ENCODE measurements at places on chromosomes 1 and 21.

GRCh38 chr1:214446772-214447556 lies 104.4 kb downstream of the PTPN14 start:
- DNase-seq = no peak

GRCh38 chr1:116968724-116969123 lies 32.8 kb upstream of the CD101 start:
- DNase-seq = no peak

- no peak for DNase-seq
Measured at GRCh38 chr1:29357452-29357851, 121.1 kb downstream of the PTPRU start.

GRCh38 chr1:163144418-163144817 lies 58.3 kb downstream of the RGS5 start:
- no peak for DNase-seq

- DNase-seq = no peak
Measured at GRCh38 chr1:97461782-97462181, 459.1 kb downstream of the DPYD start.

DNA sequence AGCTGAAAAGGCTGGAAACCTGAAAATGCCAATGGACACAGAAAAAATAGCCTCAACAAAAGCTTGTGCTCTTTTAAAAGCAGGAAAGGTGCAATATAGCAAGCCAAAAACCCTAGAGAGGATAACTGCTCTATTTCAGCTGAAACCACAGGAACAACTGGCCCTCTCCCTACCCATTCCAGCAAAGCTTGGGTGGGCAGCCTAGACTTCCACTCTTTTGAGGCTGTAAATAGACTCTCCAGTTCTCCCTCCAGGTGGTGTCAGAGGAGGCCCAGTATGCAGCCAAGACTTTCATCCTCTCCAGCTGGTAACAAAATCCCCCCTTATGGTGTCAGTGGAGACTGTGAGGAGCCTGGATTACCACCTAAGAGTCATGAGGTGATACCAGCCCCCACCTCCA lies 206.9 kb upstream of the PLD5 start:
- no peak for DNase-seq

DNA sequence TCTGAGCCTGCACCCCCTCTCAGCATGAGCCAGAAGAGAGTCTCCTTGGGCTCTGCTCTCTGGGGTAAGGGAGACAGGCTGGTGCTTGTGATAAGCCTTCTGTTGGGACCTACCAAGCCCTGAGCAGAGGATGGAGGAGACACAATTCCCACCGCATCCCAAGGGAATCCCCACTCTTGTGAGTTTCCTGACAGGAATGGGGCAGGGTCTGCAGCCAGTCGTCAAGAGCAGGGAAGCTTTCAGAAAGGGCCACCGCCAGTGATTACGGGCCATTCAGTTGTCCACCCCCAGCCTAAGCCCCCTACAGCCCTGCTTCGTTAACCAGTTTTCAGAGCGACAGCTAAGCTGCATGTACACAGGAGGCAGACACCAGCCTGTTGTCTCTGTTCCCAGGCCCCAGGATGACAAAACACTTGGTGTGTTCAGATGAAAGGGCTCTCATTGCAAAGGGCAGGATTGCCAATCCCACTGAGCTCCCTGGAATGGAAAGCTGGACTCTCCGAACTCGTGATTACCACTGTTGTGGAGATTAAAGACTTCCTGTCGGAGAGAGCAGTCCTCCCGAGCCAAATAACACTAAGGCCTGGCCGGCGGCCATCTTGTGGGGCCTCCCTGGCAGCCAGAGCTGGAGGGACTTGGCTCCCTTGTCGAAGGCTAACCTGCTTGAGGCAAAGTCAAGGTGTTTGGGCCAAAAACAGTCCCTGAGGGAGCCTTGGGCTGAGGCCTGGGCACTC lies 37.4 kb upstream of the SLC30A1 start:
- DNase-seq = no peak

DNA sequence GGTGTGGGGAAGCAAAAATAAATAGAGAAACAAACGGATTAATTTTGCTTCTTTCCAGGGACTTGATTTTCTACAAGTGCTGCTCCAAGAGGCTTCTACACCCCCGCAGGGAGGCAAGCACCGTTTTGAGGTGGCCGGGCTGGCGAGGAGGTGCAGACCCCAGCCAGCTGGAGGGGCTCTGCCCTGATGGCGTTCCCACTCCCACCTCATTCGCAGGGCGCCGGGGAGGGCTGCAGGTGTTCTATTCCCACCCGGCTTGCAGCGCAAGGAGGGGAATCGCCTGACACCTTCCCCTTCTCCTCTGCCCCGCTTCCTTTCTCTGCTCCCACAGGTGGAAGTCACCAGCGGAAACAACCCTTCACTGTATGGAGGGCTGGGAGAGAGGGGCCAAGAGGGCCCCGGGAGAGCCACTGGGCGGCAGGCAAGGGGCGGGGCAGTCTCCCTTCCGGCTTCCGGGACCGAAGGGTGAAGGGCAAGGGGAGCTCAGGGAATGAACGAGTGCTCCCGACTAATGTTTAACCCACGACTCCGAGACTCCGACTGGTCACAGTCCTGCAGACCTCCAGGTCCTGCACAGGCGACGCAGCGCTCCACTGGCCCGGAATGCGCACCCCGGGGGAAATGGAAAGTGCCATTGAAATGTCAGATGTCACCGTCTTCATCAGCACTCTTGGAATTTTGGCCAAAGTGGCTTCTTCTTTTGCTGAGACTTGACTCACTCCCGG lies 29.1 kb downstream of the TEX35 start:
- DNase-seq = no peak

- peak; percentile 25 for DNase-seq
Measured at GRCh38 chr1:154352581-154353459, 27.5 kb downstream of the ATP8B2 start.

DNA sequence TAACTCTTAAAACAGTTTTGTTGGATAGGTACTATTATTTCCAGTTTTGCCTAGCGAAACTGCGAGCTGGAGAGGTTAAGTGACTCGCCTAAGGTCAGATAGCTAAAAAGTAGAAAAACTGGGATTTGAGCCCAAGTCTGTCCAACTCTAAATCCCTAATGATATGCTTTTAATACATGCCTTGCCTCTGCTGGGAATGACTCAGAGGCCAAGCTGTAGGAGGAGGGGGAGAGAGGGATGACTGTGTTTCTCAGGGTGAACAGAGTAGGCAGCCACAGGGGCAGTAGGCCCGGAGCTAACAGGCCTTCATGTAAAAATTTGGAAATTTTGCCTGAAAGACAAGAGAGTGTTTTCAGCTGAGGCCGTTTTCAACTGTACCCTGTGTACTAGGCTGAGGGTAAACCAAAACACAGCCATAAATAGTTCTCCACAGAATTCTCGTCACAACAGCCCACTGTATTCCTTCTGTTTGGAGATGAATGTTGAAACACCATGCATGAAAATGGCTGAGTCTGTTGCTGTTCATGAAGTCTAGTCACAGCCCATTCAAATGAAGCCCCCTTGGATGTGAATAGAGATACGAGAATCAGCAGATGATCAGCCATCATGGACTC lies 107.5 kb upstream of the HOOK1 start:
- DNase-seq = no peak

DNA sequence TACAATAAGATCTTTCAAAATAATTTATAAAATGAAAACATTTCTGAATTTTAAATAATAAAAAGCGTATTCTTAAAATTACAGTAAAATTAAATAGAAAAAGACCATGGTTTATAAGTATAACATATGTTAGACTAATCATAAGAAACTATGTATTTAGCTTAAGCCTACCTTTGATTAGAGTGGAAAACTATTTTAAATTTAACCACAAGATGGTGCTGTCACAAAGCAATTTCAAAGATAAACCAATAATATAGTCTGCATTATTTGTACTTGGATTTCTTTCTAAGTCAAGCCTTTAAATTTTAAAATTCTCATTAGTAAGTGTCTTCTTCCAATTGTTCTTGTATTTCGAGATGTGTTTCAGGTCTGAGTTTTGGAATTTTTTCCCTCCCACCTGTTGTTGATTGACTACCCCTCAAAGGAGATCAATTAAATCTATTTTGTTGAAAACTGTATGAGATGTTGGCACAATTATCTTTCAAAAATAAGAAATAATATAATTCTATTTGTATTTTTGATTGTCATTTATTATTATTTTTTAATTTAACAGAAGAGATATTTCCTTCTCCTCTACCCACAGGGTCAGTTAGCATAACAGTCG lies 459.8 kb downstream of the KCNT2 start:
- DNase-seq = no peak

- peak; percentile 45 for DNase-seq
Measured at GRCh38 chr1:116738673-116739370, 15.4 kb upstream of the CD2 start.

DNA sequence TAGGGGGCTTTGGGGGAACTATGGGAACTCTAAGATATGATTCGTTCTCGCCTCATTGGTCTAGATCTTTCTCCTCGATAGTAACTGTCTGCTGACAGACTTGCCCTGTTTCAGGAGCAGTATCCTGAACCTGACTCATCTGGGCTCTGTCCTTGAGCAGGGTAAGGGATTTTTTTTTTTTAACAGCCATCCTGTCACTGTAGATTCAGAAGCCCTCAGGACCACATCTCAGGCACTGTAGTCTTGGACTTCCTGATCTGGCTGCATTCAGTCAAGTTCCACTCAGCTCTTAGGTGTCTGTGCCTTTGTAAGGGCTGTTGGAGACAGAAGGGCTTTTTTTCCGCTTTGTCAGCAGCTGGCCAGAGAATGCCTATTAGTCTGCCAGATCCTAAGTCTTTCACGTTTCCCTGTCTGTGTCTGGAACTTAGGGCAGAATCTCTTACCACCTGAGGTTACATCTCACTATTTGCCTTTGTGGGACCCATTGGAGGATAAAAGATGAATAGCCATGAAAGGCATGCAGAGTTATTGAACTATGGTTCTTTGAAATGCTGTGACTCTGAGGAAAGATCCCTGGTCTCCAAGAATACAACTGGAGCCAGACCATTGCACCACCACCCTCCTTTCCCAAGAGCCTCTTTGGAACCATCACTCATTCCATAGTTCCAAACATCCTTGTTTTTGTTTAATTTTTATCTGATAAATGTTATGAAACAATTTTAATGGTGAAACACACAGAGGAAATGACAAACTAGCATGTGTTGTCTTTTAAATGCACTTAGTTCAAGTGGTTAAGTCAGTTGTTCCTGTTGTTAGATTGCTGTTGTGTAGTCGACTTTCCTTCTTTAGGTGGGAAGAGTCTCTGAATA lies 49.7 kb upstream of the MACF1 start:
- DNase-seq = no peak
